ENCODE measurements at places on chromosomes 2 and 18. TPM values are rescaled to one million over a fixed set of nuclear protein-coding genes. Genes with fewer than 3 reads are reported as not detected.

GRCh38 chr18:48238636-48239035 lies 170.5 kb downstream of the ZBTB7C start:
- ATAC-seq = no peak

DNA sequence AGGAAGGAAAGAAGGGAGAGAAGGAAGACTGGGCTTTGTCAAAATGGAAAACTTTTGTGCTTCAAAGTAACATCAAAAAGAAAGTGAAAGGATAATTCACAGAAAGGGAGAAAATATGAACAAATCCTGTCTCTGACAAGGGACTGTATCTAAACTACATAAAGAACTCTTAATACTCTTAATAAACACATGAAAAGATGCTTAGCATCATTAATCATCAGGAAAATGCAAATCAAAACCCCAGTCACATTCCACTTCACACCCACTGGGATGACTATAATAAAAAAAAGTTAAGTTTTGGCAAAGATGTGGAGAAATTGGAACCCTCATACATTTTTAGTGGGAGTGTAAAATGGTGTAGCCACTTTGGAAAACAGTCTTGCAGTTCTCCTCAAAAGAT lies 11.8 kb upstream of the ZFP36L2 start:
- no peak for ATAC-seq

DNA sequence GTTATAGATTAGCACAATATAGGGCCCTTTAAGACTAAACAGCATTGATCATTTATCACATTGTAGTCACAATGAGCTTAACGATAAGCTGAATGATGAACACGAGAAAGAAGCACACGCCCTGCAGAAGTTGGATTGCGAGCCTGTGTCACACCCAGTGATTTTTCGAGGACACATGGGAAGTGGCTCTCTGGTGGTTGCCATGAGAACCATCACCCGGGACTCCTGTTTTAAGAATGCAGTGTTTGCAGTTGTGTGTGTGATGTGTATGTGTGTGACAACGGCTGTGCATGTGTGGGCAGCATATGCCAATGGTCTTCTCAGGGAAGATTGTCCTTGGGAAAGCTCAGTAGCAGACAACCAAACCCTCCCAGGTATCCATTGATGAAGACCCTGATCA lies 69.2 kb downstream of the PDCL3 start:
- no peak for ATAC-seq

DNA sequence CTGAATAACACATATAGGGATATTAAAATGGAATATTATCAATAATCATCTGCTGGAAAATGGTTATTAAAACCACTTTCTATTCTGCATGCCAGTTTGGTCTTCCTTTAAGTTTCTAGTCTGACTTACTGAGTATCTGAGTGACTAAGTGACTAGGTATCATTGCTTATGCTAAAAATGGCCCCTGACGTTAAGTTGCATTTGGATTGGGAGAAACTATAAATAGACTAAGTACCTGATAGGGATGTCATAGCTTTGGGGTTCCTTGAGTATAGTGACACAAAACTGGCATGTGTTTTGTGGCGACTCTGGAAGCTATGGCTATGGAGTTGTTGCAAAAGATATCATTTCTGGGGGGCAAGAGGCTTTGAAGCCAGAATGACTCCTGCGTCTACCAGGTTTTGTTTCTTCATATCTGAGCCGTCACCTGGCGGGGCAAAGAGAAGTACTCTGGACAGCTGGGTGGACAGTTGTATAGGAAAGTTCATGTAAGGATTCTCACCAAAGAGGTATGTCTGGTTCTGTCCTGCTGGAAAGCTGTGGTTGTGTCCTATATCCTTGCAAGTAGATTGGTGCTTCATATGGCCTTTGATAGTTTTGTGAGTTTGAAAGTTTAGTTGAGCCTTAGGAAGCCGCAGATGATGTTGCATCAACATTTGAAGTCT lies 17.9 kb downstream of the ITGAV start:
- ATAC-seq = no peak

- ATAC-seq = no peak
Observed at GRCh38 chr2:16330571-16330970, 335.1 kb downstream of the CYRIA start.

DNA sequence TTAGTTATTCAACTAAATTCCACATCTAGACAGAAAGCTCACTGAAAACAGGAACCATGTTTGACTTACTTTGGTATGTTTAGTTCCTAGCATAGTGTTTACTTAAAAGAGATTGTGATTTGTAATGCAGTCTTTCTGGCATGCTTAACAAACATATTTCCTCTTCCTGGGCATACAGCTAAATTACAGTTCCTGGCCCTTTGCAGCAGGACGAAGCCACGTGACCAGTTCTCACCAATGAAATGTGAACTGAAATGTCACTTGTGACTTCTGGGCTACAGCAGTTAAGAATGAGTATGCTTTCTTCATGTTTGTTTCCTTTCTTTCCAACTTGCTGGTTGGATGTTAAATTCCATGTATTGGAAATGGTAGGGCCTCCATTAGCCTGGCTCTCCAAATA lies 330.5 kb downstream of the FIGN start:
- ATAC-seq = no peak

- no peak for ATAC-seq
Observed at GRCh38 chr2:105194022-105194675, 47.4 kb upstream of the GPR45 start.

GRCh38 chr2:65355186-65355831 lies 77.1 kb downstream of the SPRED2 start:
- ATAC-seq = no peak

DNA sequence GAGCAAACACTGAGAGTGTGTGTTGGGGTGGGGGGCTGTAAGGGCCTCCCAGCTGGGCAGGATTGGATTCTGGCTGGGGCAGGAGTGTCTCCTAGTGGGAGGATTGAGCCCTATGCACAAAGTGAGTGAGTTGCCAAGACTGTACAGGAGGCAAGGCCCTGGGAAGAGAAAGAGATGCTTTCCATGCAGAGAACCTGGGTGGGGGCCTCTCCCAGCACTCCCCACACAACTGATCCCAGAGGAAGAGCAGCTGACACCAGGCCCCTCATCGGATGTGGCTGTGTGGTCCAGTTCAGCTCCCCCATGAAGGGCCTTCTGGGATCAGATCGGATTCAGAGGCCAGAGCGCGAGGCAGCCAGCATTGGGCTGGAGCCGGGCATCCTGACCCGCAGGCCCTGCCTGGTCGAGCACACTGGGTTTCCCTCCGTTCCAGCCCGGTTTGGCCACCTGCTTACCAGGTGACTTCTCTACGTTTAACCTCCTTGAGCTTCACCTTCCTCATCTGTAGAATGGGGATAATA lies 49.4 kb upstream of the FAHD2A start:
- ATAC-seq = no peak

Gene WNT10A
- total RNA-seq = 3.4 TPM

Gene LOXL3
- total RNA-seq = 0.52 TPM

Gene DYNAP
- 26.2 TPM for total RNA-seq

Gene PPM1B
- 20.0 TPM for total RNA-seq
